ENCODE measurements at places on chromosomes 5 and 9. TPM values are rescaled to one million over a fixed set of nuclear protein-coding genes. Genes with fewer than 3 reads are reported as not detected.

GRCh38 chr5:103394676-103395075, 136.1 kb downstream of the MACIR start:
- DNase-seq = no peak

DNA sequence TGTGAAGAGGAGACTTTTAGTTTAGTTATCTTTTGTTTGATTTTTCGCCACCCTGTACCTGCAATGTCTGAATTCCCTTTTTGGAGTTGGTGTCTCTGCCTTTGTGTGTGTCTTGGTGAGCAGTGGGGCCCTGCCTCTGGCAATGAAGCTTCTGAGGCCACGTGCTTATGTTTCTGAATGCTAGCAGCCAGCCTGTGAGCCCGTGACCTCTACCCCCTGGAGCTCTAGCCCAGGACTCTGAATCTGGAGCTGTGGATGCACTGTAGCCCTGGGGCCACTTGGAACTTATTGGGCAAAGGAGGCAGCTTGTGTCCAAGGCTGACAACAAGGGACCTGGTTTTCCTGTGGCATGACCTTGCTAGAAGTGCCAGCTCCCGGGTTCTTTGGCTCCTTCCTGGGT, 19.4 kb downstream of the ENTREP1 start:
- DNase-seq = no peak

GRCh38 chr9:134834217-134834956, 46.2 kb upstream of the FCN2 start:
- no peak for DNase-seq

DNA sequence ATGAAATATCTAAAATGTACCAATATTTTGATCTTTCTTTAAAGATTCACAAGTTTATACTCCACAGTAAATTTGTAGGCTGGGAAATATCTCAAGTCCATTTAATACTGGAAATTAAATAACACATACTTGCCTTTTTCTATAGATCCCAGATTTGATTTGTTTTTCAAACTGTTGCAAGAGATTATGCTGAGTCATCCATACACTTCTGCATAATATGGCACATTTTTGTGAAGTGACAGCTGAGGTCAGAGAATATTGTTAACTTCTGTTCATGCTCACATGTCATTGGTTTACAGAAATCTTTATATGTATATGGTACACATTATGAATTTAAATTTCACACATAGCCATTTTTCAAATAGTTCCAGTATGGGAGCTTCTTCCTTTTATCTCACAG, 1066.3 kb upstream of the NUDT12 start:
- DNase-seq = no peak

DNA sequence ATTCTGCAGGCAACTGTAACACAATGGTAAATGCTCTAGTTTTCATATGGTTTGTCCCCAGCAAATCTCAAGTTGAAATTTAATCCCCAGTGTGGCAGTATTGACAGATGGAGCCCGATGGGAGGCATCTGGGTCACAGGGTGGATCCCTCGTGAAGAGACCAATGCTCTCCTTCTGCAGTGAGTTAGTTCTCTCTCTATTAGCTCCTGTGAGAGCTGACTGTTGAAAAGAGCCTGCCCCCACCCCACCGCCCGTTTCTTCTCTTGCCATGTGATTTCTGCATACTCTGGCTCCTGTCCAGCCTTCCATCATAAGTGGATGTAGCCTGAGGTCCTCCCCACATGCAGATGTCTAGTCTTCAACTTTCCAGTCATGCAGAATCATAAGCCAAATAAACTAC, 27.0 kb downstream of the IARS1 start:
- no peak for DNase-seq

DNA sequence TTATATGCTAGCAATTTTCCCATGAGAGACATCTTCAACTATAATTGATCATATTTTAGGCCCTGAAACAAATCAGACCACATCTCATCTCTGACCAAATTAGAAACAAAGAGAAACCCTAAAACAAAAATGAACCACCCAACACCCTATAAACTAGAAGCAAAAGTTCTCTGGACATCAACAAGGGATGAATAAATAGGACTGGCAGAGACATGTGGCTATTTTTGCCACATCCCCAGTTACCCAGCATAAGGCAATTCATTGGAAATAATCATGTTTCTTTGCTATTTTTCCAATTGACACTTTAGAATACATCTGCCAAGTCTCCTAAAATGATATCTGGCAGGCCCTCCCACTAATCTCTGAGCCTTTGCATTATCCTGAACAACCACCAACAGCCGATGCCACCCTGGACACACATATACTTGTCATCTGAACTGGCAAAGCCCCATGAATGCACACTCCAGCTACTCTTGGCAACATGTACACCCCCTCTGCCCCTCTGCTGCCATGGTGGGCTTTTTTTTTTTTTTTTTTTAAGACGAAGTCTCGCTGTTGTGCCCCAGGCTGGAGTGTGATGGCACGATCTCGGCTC, 53.5 kb upstream of the EQTN start:
- DNase-seq = no peak

DNA sequence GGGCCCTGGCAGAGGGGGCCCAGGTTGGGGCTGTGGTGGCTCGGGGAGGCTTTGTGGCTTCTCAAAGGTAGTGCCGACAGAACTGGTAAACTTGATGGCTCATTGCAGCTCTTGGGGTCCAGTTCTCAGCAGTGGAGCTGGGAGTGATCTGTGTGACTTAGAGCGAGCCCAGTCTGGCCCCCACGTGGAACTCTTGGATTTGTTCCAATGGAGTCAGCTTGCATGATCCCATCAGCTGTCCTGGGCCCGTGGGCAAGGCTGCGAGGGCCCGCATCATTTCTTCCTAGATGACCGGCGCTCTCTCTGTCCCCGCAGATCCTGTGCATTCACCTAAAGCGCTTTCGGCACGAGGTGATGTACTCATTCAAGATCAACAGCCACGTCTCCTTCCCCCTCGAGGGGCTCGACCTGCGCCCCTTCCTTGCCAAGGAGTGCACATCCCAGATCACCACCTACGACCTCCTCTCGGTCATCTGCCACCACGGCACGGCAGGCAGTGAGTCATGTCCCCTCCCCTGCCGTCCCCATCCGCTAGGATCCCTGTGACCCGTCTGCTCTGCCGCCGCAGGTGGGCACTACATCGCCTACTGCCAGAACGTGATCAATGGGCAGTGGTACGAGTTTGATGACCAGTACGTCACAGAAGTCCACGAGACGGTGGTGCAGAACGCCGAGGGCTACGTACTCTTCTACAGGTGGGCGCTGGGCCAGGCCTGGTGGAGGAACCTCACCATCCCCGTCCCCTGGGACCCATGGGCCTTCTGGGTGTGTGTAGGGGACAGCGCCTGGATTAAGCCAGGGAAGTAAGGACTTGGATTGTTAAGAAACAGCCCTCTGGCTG, 39.2 kb downstream of the USP20 start:
- DNase-seq = no peak

DNA sequence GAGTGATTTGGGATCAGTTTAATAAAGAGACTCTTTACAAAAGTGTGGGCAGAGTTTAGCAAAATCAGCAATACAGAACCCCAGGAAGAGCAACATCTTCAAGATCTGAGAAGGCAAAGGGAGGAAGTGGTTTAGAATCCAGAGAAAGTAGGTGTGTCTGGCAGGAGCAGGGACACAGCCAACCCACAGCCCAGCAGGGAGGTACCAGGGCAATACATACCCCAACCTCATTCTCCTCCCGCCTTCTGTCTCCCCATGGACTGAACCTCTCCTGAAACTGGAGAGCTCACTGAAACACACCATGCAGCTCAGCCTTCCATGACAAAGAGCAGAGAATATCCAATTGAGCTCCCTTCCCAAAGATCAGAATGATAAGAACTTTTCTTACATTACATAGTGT, 283.4 kb downstream of the PRELID2 start:
- no peak for DNase-seq

DNA sequence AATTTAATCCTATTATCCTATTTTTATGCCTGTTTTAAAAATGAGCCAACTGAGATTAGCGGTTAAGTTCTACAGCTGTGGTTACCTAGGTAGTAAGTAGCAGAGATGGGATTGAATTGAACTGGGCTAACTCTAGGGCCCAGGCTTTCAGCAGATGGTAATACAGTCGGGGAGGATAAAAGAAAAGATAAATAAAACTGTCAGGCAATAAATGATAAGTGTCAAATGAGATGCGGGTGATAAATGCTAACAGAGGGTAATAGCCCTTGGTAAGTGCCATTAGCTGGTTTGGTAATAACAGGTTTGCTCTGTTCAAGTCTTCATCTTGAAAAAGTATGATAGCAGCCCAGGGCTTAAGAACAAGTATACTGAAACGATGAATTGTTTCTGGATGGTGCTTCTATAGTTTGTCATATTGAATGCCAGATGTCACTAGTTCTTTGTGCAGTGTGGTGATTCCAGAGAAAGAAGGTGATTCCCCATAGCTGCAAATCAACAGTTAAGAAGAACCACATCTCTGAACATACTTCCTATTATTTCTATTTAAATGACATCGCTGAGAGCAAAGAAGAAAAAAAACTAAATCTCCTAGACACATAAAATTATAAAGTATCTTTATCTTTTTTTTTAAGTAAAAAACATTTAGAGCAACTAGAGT, 360.8 kb upstream of the PANK3 start:
- no peak for DNase-seq

PCDHGB1 gene
- total RNA-seq = 0.15 TPM

FOXD4L3 gene
- total RNA-seq = 0.25 TPM

PCDHGC5 gene
- not detected for total RNA-seq

- DNase-seq = no peak
Measured at GRCh38 chr9:137813651-137814415, 63.7 kb upstream of the CACNA1B start.

DNA sequence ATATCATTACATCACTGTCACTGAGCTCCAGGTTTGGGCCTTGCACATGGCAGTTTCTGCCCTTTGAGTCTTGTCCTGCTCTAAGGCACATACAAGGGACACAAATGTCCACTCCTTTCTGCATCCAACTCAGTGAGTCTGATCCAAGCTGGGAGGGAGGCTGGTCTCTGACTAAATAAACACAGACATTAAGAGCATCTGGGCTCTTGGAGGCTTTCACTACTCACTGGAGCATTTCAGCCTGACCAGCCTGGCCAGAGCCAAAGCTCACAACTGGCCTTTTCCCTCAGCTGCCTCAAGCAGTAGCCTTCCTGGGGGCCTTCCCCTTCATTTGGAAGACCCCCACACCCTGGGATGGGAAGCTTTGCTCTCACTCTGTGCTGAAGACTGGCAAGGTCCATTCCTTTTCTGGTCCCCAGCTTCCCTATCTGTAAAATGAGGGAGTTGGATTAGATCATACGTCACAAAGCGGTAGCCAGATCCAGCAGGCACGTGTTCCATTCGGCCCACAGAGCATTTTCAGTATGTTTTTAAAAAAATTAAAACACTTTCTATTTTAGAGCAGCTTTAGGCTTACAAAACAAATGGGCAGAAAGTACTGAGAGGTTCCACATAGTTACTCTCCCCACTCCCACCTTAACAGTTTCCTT, 58.6 kb upstream of the XPA start:
- DNase-seq = no peak

DNA sequence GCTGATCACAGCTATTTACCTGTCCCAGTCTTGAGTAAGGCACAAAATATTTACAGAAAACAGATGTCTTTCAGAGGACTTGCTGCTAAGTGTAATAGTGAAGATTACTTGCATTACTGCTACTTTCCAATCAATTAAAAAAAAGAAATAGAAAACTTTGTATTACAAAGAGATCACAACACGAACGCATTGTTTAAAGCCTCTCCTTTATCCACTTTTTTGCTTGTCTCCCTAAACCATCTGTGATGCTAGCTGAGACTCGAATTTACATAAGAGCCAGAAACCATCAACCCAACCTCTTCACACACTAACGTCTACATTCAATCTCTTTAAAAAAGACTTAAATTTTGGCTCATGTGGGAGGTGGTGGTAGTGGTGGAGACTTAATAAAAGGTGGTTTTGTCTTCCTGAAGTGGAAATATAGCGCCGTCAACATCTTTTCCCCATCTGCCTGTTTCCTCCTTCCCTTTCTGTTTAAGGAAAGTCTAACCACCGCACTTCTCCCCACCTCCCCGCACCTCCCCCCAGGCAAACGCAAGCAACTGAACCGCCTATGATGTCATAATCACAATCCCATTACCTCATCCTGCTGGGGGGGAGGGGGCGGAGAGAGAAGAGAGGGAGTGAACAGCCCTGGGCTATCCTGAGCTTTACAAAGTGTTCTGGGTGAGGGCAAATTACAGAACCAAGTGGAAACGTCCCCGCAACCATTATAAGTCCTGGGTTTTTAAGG, 948 bp upstream of the FAM53C start:
- DNase-seq = peak; percentile 81

GRCh38 chr5:156015137-156015536, 311.8 kb upstream of the SGCD start:
- no peak for DNase-seq

DNA sequence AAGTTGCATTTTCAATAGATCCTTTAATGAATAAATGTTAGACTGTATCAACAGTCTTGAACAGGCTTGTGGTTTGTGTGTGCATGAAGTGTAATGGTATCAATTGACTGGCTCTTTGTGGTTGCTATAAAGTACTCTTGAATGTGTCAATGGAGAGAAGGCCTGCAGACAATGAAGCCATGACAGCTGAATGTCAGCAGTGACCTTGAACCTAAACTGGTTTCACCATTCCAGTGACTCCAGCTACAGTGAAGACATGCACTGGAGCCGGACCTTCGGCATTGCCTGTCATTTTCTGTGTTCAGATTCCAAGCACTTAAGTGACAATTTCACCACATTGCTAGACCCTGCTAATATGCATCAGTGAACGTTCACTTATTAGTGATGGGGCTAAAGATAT, 276.0 kb upstream of the TMEM161B start:
- DNase-seq = no peak

- DNase-seq = no peak
Measured at GRCh38 chr9:114883709-114884108, 46.7 kb downstream of the TNFSF8 start.

HTR4 gene
- total RNA-seq = not detected

ZNF608 gene
- 5.6 TPM for total RNA-seq

SECISBP2 gene
- total RNA-seq = 41.6 TPM

LHX6 gene
- total RNA-seq = 4.1 TPM
